ENCODE measurements at places on chromosomes 2 and 18.

GRCh38 chr2:15494877-15495276, 66.3 kb downstream of the NBAS start:
- no peak for DNase-seq

GRCh38 chr2:198905881-198906612, 551.7 kb downstream of the SATB2 start:
- DNase-seq = no peak

DNA sequence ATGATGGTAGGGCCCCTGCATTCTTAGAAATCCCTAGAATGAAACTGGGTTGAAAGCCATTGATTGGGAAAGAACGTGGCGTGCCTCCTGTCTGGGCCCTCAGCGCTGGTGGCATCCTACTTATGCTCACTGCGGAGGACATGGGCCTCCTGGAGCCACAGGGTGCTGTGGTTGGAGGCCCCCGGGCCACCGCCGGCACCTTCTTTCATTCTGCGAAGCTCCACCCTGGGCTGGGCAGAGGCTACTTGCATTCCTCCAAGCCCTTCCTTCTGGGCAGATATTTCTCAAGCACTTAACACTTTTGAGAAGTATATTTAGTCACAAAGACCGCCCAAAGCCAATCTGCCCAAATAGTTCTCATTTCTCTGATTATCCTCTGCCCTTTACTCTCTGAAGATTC, 311.9 kb downstream of the MYCN start:
- no peak for DNase-seq

GRCh38 chr2:233017947-233018346, 4.9 kb upstream of the NGEF start:
- no peak for DNase-seq

DNA sequence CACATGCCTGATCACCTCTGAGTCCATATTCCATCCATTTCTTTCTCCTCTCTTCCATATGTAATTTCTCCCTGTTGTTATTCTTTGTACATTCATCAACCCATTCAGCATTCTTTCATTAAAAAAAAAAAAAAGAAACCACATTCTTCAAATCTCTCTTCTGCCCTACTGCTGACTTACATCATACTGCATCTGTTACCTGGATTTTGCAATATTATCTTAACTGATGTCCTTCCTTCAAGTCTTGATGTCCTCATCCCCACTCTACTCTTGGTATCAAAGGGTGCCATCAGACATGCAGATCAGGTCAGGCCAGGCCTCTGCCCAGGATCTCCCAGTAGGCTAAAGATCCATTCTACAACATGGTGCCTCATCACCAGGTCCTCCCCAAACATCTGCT, 90.6 kb downstream of the SGPP2 start:
- DNase-seq = no peak

- DNase-seq = no peak
Measured at GRCh38 chr2:191297033-191297432, 51.8 kb downstream of the MYO1B start.

- DNase-seq = no peak
Measured at GRCh38 chr2:55054106-55054875, 4.0 kb upstream of the RTN4 start.

Data from activated CD4-positive, alpha-beta T cell treated with anti-CD3 and anti-CD28 coated beads, Interleukin-2, amount 10 ng/mL, durations not matched to agents 24 days and 14 days (primary cell).